ENCODE measurements at places on chromosomes 12 and 14.

- no peak for DNase-seq
Measured at GRCh38 chr14:54652188-54652587, 85.3 kb downstream of the SAMD4A start.

DNA sequence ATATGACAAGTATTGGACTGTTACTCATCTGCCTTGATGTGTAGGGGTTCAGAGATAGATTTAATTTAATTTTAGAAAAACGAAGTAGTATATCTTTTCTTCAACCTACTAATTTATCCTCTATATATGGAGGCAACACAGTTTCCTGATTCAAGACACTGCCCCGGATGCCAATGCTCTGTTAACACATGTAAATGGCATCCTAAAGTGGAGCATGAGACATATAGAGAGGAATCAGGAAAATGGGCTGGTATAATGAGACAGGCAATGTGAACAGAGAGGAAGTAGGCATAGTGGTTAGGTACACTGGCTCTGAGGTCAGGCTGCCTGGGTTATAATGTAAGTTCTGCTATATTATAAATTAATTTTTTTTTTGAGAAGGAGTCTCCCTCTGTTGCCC lies 85.6 kb downstream of the OTOGL start:
- DNase-seq, result no peak

DNA sequence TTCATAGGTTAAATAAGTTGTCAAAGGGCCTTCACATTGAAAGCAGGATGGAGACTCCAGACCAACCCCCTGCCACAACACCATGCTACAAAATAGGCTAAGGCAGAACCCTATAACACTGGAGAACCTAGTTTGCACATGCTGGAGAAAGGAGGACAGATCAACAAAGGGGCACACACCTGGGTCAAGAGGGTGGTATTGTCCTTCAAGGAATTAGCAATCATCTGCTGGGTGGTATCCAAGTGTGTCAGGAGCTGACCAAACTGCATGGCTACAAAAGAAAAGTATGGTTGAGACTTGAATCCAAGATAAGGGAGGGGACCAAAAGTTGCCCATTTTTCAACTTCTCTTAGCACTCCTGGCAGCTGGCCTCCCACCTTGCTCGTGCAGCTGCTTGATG lies 9.2 kb downstream of the MBD6 start:
- DNase-seq, result no peak

GRCh38 chr12:11829764-11830194 lies 180.3 kb downstream of the ETV6 start:
- DNase-seq, result no peak

- DNase-seq, result no peak
Measured at GRCh38 chr12:4934407-4935035, 24.8 kb downstream of the KCNA1 start.

GRCh38 chr12:6303071-6303470 lies 7.4 kb upstream of the PLEKHG6 start:
- DNase-seq, result no peak

GRCh38 chr12:127162902-127163301 lies 1104.1 kb upstream of the TMEM132C start:
- DNase-seq, result no peak

DNA sequence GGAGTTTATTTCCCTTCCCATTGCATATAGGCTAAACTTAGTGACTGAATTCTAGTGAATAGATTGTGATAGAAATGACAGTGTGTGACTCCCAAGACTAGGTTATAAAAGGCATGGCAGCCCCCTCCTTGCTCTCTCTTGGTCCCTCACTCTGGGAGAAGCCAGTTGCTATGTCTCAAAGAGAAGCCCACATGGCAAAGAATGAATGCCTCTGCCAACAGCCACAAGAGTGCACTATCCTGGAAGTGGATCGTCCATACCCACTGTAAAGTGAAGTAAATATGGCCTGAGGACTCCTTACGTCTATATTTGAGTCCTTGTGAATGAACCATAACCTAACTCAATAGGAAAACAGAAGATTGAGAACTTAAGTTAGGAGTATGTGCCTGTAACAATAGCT lies 35.4 kb upstream of the HMGA2 start:
- no peak for DNase-seq

DNA sequence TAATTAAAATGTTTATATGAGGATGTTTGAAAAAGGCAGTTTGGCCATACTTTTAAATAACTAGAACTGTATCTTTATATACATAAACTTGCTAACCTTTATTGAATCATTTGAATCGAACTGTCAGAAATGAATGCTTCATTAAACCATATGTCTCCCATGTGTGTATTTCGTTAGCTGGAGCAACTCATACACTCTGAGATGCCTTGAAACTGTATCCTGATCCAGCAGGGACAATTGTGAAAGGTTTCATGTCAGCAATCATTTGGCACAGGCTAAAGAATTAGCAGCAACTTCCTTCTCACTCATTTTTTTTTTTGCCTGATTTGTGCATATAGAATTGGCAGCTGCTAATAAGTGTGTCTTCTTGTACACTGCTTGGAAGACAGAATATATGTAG lies 109.9 kb downstream of the NAV3 start:
- no peak for DNase-seq

GRCh38 chr14:104138098-104138717 lies at the start of gene KIF26A:
Gene KIF26A, plus strand, starts transcription at chr14:104138587. Its CDS starts 136 bp downstream, at chr14:104138723.
- DNase-seq, result no peak

DNA sequence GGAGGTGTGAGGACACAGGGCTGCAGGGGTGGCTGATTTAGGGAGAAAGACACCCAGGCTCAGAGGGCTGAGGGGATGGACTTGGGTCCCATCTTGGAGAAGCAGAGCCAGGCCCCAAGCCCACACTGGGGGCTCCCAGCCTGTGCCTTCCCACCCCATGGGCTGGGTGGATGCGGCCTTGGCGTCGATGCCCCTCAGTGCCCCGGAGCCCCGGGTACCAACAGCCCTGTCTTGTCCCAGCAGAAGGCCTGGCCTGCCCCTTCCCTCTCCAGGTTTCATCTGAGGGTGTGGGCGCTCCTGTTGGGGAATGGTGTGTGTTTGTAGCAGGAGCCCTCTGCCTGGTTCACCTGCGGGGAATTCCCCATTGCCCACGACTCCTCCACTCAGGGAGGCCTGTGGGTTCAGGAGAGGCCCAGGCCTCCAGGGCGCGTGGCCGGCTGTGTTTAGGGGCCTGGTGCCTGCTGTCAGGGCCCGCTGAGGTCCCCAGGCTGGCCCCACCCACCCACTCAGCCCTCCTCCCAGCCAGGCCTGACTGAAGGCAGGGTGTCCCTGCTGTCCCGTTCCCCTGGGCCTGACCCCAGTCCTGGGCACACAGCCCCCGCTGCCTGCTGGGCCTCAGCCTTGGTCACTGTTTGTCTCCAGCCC lies 51.1 kb upstream of the BEGAIN start:
- DNase-seq, result no peak

GRCh38 chr12:101475751-101476305 lies 692 bp downstream of the SPIC start:
- DNase-seq, result no peak

DNA sequence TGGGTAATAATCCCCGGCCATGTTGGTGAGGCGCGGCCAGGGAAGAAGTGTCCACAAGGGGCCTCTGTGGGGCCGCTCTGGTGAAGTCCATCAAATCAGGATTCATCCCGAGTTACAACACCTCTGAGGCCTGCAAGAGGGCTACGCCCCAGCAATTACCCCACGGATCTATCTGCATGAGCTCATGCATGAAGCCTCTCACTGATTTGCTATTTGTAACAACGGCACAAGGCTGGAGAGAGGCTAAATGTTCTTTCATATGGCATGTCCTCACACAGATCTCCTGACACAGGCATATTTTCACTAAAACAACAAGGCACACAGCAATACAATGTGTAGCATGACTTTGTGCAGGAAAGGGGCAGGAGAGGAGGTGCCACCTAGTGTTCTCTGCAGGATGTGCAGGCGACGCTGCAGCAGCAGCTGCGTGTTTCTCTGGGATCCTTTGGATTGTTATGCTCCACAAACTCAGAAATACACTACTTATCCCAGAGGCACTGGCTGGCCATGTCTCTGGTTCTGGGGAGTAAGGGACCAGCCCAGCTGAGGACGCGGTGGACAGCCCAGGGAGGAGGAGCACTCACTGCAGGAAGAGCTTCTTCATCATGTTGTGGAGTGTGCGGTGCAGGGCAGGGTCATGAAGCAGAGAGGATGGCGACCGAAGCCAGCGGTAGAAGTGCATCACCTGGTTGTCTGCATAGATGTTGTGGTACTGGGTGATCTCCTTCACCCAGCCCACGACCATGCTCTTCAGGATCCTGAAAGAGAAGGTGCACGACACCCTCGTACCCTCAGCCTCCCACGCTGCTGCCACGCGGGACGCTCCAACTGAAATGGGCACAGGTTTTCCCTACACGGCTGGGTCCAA lies 20.2 kb downstream of the P2RX2 start:
- no peak for DNase-seq

DNA sequence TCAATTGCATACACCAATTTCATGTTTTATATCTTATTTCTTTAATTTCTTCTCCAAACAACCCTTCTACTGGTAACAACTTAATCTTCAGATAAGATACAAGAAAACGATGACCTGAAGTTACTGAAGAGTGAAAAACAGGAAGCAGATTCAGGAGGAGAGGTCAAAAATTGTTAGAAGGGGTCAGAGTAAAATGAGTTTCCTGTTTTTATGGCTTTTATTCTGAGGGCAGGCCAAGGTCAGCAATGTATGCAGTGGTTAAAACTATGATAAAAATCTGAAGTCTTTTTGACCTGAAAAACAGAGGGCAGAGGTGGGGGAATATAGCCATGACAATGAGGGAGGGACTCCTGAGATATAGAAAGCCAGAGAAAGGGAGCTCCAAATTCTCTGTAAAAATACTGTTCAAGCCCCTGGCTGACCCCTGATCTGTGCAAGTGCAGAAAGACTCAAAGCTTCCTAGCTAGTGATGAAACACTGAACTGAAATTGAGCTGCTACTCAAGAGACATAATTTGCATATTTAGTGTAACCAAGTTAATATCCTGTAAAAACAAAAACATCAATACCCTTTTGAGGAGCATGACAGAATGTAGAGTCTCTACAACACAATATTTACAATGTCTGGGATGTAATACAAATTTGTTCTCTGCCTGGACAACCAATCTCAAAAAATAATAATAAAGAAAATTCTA lies 514.3 kb upstream of the SEL1L start:
- DNase-seq, result no peak

- no peak for DNase-seq
Measured at GRCh38 chr14:105527826-105528585, 1.6 kb downstream of the TMEM121 start.

- DNase-seq, result no peak
Measured at GRCh38 chr12:14284184-14284722, 81.2 kb upstream of the ATF7IP start.

GRCh38 chr12:115672506-115673080 lies 604.9 kb downstream of the MED13L start:
- no peak for DNase-seq

DNA sequence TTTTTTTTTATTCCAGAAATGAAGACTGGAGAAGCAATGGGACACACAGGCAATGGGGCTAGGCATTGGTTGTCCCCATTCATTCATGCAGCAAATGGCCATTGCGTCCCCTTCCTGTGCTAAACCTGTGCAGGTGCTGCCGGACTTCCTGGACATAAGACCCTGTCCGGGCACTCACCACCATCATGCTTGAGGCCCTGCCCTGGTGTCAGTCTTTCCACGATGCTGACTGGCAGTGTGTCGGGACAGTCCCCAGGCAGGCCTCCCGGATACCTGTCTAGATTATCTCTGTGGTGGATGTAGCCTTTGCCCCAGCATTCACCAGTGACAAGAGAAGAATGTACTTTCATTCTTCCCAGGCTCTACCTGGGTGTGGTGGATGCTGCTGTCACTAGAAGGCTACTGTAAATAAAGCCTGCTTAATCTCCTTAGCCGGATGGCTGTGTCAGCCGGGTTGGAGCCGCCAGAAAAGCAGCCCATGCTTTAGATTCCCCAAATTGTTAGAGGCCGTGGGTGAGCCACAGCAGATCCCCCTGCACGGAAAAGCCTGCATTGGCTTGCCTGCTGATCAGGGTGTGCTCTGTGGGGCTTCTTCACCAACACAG lies 94.5 kb upstream of the PARP11 start:
- DNase-seq, result no peak

- DNase-seq, result no peak
Measured at GRCh38 chr12:47997321-47997720, 7.0 kb downstream of the COL2A1 start.

DNA sequence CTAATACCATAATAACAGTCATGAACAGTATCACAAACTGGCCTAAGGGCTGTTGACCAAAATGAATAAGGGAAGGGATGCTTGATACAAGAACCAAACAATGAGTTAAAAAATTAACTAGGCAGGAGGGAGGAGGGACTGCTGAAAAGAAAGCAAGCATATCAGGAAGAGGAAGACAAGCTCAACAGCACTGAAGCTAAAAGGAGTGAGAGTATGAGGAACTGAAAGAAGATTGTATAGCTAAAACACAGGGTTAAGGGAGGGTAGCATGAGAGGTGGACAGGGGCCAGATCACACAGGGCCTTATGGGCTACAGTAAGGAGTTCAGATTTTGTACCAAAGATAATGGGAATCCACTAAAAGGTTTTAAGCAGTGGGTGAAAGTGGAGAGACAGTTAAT lies 34.1 kb downstream of the ITGA7 start:
- no peak for DNase-seq

DNA sequence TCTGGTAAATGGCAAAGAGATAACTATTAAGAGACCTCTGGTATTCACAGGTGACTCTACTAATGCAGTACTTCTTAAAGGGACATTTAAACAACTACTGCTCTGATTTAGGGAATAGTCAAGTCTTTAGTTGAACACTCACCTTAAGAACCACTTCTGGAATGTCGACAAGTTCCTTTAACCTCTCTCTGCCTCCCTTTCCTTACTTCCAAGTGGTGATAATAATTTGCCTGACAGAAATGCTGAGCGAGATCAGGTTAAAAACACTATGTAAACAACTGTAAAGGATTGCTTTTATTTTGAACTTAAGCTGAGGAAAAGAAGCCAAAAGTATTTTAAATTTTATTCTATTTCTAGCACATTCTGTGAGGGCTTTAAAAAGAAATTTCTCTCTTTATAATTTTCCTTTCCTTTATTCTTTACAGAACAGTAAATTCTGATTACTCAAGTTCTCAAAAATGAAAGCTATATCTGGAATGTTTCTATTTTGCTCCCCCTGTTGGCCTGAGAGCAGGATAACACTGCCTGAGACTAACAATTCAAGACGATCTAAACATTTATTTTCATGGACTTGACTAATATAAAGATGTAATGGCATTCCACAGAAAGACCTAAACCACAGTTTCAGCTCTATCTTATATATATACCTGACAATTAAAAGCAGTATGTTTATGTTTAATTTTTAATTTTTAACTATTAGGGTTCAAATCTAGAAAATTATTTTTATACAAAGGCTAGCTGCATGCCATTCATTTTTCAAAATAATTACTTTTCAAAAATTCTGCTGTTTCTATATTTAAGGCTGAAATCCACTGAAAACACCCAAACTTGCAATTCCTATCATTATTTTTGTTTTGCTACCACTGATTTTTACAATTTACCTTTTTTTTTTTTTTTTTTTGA lies 29.2 kb downstream of the ZCCHC8 start:
- DNase-seq, result no peak

All from NCI-H187 treated with DMSO at 0.1 percent for 48 hours (cell line).